ENCODE measurements at places on chromosomes 1 and 21. TPM values are rescaled to one million over a fixed set of nuclear protein-coding genes. Genes with fewer than 3 reads are reported as not detected.

Gene WNT3A
- total RNA-seq, result not detected

- no peak for DNase-seq
Measured at GRCh38 chr1:37753473-37754321, 11.2 kb downstream of the EPHA10 start.

- DNase-seq, result no peak
Measured at GRCh38 chr1:216903382-216903740, 180.1 kb upstream of the ESRRG start.

Gene GCLM
- 33.7 TPM for total RNA-seq

Gene OR10Z1
- total RNA-seq, result not detected

All from dermis blood vessel endothelial cell (primary cell).